ENCODE measurements at places on chromosomes 11 and 22.

GRCh38 chr22:21725956-21726649 lies 9.5 kb downstream of the YPEL1 start:
- DNase-seq: no peak

DNA sequence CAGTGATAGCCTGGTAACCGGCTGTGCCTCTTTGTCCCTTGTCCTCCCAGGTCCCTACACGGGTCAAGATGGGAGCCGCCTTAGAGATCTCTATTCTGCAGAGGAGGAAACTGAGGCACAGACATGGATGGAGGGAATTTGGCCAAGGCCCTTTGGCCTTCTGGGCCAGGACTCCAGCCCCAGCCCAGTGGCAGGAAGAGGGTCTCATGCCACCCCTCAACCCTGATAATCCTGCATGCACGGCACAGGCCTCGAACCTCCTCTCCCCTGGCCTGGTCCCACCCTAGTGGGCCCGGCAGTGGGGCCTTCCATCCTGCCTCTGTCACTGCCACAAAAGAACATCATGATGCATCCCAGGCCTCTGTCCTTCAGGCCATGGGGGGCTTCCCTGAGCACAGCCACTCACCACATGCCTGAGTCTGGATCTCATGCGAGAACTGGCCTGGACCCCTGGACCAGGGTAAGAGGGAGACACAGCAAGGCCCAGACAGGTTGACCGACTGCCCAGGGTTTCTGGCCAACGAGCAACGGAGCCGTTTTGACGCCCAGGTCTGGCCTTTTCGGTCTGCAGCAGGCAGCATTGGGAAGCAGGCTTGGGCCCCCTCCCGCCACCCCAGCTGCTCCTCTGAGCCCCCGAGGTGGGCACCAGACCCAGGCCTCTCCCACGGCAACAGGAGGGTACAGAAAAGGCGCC lies 6.5 kb downstream of the LINC01488 start:
- no peak for DNase-seq

DNA sequence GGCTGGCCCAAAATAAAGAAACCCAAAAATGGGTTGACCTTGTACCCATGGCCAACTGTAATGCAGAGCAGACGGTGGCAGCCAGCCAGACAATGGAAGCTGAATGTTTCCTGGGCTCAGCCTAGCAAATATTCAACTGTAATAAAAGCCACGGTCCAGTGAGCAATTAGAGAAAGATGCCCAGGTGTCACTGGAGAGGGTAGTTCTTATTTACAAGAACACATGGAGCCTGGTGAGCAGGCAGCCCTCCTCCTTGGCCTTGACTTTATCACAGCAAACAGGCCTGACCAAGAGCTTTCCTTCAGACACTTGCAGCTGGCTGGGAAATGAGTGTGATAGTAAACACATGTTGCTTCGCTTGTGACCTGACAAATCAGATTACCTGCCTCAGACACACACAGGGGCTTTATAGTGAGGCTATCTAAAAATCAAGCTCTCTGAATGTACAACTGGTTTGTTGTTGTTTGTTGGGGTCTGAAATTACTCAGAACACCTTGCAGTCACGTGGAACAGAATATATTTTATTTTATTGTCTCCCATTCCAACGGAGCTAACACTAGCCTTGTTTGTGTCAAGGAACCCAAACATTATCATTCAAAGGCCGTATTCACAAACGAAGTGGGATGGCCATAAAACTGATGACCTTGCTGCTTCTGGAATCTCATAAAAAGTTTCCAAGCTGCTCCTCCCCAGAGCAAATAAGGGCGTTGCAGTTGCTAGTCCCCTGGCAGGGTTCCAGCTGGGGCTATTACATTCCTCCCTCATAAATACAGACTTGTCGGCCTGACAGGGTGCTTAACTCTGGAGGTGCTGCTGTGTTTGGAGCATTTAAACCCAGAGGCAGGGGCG lies 161.1 kb downstream of the BBOX1 start:
- DNase-seq: no peak

DNA sequence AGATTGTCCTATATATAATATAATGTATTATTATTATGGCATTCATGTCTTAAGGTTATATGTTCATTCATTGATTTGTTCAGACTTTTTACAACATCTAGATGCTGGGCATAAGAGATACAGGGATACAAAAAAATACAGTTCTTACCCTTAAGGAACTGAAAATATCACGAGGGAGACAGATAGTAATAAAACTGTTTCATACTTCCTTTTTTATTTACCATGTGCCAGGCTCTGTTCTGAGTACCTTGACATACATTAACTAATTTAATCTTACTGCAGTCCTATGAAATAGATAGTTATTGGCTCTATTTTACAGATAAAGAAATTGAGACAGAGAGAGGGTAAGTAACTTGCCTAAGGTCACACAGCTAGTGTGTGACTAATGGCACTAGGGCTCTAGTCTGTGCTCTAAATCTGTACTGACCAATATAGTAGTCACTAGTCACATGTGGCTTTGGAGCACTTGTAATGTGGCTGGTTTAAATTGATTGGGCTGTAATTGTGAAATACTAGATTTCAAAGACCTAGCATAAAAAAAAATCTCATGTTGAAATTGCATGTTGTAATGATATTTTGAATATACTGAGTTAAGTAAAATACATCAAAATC lies 21.3 kb downstream of the TRIM44 start:
- DNase-seq: no peak

GRCh38 chr11:85779956-85780640 lies 30.8 kb downstream of the SYTL2 start:
- DNase-seq: no peak

- no peak for DNase-seq
These were observed 14.5 kb downstream of the EMSY start for GRCh38 chr11:76459299-76459698.

GRCh38 chr22:45096256-45096907 lies 67.3 kb upstream of the NUP50 start:
- peak; percentile 57 for DNase-seq
